ENCODE measurements at places on chromosomes 2 and 18.

- DNase-seq = no peak
These were observed 86.1 kb upstream of the ZCCHC2 start for GRCh38 chr18:62436636-62437234.

- no peak for DNase-seq
These were observed 149.0 kb downstream of the MEIS1 start for GRCh38 chr2:66583881-66584280.

GRCh38 chr2:10448576-10449485 is 704 bp upstream of the ODC1 start:
- peak; percentile 95 for DNase-seq

DNA sequence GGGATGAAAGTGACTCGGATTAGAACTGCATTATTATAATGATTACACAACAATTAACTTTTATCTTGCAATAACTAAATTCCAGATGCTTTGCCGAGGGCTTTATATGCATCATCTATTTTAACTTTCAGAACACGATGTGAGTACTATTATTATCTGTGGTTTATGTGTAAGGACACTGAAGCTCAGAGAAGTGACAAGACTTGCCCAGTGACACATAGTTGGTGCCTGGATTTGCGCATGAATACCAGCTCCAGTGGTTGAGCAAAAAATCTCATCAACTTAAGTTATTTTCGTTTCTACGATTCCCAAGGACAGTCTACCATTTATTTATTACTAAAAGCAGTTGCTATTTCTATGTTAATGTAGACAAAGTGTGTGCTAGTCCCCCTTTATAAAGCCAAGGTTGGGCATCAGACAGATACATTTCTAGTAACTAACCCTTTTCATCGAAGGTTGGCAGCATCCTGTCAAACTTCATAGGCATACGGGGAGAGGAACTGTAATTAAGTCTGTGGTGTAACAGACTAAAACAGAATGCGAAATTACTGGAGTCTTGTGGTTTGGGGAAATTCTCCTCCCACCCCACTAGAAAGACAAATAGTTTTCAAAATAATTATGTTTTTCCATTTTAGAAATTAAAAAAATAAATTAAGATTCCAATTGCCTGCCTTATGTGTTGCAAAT is 73.2 kb upstream of the BOD1L2 start:
- DNase-seq = no peak

DNA sequence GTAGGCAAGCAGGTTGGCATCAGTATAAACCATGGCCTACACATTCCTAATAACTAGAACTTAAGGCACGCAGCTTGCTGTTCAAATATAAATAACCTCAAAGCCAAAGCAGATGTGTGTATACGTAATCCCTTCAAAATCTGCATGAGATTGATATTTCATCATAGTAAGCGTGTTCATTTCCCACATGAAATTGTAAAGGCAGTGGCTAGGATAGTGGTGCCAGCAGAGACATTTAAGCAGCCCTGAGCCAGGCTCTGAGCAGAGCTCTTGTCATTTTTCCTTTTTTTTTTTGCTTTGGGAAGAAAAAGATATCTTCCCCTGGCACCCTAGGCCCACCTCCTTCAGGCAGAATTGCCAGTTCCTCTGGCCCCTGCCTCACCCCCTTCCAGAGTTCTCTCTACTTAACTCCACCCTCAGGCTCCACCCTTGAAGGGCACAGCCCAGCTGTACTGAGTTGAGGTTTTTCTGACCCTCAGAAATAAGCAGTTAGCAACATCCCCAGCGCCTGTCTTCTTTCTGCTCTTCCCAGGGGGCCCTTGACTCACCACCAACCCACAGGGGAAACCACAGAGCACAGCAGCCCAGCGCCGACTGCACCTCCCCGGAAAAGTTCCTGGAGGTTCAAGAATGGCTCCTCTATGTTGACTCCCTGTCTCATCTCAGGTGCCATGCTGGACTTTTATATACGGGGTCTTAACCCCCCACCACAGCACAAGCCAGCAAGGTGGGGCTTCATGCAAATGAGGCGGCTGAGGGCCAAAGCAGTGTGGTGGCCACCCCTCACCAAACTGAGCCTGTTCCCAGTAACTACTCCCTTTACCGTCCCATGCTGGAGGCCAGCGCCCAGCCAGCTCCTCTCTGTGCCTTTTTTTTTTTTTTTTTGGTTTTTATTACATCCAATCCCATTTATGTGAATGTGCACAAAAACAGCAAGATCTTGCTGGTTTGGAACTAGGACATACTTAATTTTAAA is 84.7 kb downstream of the EHD3 start:
- no peak for DNase-seq

GRCh38 chr2:14330884-14331283 is 301.6 kb upstream of the LRATD1 start:
- DNase-seq = no peak

- no peak for DNase-seq
These were observed 165.6 kb upstream of the NABP1 start for GRCh38 chr2:191512216-191512835.

GRCh38 chr2:10546975-10547391 is 98.9 kb upstream of the ODC1 start:
- no peak for DNase-seq

- no peak for DNase-seq
These were observed 99.8 kb upstream of the KCNH7 start for GRCh38 chr2:162938387-162938786.

GRCh38 chr18:70382017-70382416 is 93.2 kb downstream of the SOCS6 start:
- DNase-seq = no peak

GRCh38 chr18:26901020-26901419 is 35.5 kb upstream of the AQP4 start:
- no peak for DNase-seq

- peak; percentile 17 for DNase-seq
These were observed 1.2 kb upstream of the ALPP start for GRCh38 chr2:232377319-232377718.

DNA sequence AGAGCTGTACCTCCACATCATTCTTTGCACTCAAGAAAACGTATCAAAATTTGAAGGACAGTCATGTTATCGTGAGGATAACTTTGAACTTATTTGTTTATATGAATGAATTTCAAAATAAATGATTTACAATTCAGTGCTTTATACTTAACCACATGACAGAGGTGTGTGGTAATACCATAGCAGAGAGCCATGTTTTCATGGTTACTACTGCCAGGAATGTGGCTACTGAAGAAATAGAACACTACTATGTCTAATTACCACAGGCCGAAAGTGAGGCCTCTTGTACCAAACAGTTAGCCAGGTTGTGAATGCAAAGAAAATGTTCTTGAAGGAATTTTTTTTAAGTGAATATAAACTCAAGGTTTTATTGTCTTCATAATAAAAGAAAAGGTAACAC is 49.2 kb downstream of the AAK1 start:
- no peak for DNase-seq

GRCh38 chr18:4384932-4385331 is 70.2 kb downstream of the DLGAP1 start:
- DNase-seq = no peak

GRCh38 chr2:142840436-142840835 is 37.0 kb upstream of the KYNU start:
- no peak for DNase-seq

- no peak for DNase-seq
These were observed 47.8 kb downstream of the CFAP36 start for GRCh38 chr2:55567298-55567697.

DNA sequence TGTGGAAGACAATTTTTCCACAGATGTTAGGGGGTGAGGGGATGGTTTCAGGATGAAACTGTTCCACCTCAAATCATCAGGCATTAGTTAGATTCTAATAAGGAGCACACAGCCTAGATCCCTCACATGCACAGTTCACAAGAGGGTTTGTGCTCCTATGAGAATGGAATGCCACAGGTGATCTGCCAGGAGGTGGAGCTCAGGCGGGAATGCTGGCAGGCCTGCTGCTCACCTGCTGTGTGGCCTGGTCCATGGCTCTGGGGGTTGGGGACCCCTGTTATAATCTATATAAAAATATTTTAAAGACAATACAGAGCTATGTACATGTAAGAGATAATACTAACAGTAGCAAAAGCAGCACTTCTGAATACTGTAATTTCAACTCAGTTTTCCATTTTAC is 19.2 kb downstream of the CWC22 start:
- no peak for DNase-seq

DNA sequence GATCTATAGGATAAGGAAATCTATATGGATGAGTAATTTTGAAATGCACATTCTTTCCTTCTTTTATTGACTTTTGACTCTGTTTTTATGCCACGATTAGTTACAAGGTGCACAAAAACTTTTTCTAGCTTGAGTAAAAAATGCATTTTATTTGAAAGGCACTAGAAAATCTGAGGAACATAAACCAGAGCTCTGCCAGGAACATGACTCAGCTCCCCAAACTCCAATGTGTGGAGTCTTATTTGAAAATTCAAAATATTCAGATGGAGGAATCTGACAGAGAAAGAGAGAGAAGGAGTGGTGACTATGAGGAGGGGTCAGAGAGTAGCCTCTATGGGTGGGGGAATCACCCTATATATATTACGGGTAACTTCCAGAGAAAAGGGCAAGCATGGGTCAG is 231.0 kb downstream of the DCC start:
- DNase-seq = no peak

DNA sequence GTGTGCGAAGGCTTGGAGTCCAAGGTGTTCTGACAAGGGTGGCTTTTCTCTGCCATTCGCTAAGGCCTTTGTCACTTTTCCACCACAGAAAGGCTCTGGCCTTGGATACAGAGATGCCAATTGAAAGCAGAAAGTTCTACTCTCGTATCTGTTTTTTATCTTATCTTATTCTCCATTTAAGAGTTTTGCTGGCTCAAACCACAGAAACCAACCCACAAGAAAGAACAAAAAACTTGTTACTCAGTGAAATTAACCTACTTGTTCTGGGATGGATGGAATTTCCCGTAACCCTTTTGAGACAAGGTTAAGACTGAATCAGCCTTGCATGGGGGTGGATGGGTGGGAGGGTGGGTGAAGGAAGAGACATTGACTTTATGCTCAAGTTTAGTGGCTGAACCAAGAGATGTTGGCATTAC is 221.7 kb downstream of the CDH20 start:
- DNase-seq = no peak

DNA sequence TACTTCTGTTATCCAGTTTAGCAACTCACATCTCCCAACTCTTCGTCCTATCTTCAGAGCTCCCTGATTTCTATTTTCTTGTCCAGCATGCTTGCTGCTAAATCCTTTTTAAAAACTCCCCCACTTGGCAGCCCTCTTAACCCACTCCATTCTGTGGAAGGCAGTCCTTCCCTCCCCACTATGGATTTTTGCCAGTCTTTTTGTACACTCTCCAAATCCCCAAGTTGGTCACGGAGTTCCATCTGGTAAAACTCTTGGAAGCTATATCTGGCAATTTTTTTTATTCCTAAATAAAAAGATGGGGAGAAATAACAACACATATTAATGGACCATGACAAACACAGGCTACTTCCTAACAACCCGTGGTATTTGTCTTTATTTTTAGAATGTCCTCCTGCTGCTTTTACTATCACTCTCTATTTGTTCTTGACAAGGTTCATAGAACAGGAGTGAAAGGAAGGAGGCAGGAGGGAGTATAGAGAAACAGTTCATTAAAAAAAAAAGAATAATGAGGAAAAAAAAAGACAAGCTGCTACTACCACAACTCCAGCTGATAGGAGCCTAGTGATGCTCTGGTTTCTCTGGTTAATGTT is 120.0 kb upstream of the THSD7B start:
- DNase-seq = no peak

GRCh38 chr2:203600286-203600685 is 65.2 kb upstream of the RAPH1 start:
- no peak for DNase-seq

DNA sequence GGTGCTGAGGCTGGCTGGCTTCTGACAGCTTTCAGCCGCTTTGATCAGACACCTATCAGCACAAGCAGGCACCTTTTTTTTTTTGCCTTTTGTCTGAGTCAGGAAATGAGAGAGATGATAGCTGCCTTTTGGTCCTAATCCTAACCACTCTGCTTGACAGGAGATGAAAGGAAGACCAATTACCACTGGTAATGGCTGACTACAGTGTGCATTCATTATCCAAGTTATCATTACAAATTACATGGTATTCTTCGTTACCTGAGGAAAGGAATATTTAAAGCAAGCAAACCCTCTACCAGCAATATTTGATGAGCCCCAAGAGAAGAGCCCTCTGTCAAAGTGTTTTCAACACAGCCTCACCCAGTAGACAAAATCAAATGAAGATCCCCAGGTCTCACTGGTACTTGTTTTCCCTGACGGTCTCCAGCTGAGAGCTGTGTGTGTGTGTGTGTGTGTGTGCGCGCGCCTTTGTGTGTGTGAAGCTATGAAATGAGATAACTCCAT is 925.7 kb downstream of the DCDC2C start:
- DNase-seq = no peak

- DNase-seq = peak; percentile 64
These were observed 206.7 kb downstream of the MGAT5 start for GRCh38 chr2:134460583-134460998.
